ENCODE measurements at places on chromosomes 2 and 18. TPM values are rescaled to one million over a fixed set of nuclear protein-coding genes. Genes with fewer than 3 reads are reported as not detected.

The DNAH6 gene
- total RNA-seq = under 0.01 TPM

The PLCL1 gene
- total RNA-seq = under 0.01 TPM

The CROCC2 gene
- not detected for total RNA-seq

The RESP18 gene
- not detected for total RNA-seq

The IL37 gene
- total RNA-seq = not detected

The RND3 gene
- total RNA-seq = 72.6 TPM

The ASPRV1 gene
- not detected for total RNA-seq

The ARHGAP28 gene
- 8.9 TPM for total RNA-seq

The CD302 gene
- 1.6 TPM for total RNA-seq

The DPP10 gene
- total RNA-seq = 0.13 TPM

The ITGA4 gene
- total RNA-seq = 37.3 TPM

The CHST10 gene
- total RNA-seq = 13.1 TPM

The OTOS gene
- not detected for total RNA-seq

The GKN2 gene
- total RNA-seq = not detected

The RGPD3 gene
- 0.13 TPM for total RNA-seq

The SGPP2 gene
- 1.8 TPM for total RNA-seq

The CDCA7 gene
- 7.4 TPM for total RNA-seq

The LDAH gene
- total RNA-seq = 16.3 TPM

The ALPI gene
- total RNA-seq = not detected

The ANKRD39 gene
- total RNA-seq = 34.7 TPM

The MERTK gene
- 3.7 TPM for total RNA-seq

The ICA1L gene
- 3.7 TPM for total RNA-seq
